HuH-7 (cell line): ENCODE measurements at places on chromosomes 16 and 17.

DNA sequence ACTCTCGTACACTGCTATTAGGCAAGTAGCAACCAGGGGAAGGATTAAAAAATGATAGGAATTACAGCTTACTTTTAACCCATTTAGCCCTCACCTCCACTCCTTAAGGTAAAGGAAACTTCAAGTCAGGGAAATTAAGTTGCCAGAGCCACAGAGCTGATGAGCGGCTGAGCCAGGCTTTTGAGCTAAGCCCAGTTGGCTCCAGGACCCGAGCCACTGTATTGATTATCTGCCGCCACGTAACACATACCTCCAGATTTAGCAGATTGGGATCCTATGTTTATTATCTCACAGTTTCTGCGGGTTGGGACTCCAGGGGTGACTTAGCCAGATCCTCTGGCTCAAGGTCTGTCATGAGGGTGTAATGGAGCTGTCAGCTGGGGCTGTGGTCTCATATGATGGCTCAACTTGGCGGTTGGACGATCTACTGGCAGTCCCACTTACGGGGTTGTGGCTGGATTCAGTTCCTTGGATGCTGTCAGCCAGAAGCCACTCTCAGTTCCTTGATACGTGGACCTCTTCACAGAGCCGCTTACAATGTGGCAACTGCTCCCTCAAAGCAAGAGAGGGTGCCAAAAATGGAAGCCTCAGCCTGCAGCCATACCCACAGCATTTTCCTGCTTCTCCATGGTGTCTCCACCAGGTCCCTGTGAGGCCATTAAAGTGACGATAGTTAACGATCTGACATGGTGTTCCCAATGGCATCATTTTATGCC is 57.3 kb downstream of the TMEM186 start:
- DNase-seq, result no peak

- DNase-seq, result no peak
These were observed 74.4 kb downstream of the CCT6B start for GRCh38 chr17:34886831-34887230.

DNA sequence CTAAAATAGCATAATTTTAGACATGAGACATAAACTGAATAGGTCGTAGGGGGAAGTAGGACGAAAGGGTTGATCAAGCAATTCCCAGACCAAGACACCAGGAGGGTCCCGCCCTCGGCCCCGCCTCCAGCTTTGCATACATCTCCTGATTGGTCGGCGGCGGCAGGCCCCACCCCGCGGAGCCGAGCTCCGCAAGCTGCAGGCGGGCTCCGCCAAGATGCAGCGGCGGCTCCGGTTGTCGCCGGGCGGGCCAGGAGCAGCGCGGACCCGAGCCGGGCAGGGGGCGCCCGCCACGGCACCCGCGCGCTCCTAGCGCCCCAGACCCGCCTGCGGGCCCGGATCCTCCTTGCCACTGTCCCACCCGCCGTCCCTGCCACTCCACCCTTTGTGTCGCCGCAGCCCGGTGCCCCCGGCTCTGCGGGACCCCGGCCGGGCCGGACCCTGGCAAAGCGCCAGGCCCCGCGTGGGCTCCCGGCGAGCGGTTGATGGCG is at the start of gene CDR2L:
Gene CDR2L, plus strand, starts transcription at position 215 of the 491 bp plus-strand sequence. CDS start 412 bp downstream, outside the sequence.
- peak; percentile 97 for DNase-seq

DNA sequence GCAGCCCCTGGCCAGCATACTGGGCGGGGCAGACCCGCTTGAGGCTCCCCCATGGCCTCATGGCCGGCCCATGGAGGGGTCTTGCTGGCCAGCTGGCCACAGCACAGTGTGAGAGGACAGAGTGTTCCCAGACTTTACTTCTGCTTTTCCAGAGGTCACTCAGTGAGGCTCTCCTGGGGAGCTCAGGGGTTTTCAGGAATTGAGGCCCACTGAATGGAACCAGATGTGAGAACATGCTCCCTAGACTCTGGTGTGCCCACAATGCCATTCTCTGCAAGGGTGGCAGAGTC is 21.2 kb downstream of the ATP6V0D1 start:
- no peak for DNase-seq

DNA sequence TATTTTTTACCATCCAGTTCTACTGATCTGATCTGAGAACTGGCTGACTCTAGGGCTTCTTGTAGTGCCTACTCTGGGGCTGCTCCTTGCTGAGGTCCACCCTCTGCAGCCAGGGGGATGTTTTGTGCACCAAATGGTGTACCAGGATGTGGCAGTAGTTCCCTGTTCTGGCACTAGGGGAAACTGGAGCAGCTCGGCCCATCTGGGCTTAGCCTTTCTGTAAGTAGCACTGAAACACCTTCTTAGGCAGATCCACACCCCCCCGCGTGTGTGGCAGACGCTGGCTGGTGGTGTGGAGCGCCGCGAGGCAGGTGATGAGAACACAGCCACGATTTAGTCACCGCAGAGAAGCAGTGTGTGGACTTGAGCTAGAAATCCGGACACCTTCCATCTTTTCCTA is 17.0 kb downstream of the DUSP14 start:
- peak; percentile 63 for DNase-seq

DNA sequence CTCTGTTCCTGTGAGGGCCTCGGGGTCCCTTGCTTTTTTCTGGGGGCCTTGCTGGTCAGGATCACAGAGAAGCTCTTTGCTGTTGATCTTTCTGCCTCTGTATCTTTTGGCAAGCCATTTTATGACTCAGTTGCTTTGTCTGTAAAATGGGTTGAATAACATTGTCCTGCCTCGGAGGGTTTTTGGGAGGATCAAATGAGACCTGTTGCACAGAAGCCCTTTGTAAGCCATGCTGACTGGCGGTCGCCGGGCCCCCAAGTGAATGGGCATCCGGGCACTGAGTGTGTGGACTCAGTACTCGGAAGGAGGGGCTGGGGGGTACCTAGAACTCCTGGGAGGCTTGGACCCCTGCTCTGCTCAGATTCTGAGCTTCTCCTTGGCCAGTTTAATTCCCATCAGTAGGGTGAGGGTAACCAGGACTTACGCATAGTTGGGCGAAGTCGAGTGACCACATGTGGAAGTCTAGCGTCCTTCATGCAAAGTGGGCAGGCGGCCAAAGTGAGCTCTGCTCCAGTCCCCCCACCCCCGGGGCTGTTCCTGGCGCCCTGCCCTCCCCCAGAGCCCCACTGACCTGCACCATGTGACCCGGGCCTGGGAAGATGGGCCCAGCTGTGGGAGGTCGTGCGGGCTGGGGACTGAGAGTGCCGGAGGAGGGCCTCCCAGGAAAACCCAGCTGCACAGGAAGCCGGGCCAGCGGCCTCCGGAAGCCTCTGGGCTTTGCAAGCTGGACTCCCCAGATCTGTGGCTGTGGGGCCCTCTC is 284.0 kb downstream of the SEC14L1 start:
- DNase-seq, result no peak

DNA sequence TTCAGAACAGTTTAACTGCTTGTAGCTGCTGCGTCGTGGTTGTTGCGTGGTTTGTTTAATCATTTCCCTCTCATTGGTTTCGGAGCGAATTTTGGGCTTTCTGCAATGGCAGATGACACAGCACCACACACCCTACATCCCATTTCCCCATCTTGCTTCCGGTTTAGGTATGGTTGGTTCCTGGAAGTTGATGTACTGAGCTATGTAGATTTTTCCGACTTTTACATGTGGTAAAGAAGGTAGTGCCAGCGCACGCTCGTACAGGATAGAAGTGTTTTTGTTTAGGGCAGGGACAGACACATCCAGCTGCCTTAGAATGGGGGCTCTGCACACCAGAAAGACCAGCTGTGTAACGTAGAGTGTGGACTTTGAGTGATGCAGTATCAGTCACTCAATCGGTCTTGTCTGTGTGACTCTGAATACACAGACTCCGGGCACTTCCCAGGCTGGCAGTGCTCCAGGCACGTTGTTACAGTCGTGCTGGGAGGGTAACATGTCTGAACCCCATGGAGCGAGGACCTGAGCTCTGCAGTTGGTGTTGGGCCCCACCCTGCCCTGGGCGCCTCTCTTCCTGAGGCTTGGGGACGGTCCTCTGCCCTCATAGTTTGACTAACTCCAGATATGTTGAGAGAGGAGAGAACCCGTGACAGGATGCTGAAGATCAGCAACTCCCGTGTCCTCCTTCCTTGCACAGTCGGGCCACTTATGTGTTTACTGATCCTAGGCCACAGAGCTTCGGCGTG is 172.0 kb upstream of the CHMP6 start:
- no peak for DNase-seq

- DNase-seq, result no peak
These were observed 147.3 kb downstream of the PCTP start for GRCh38 chr17:55898195-55898594.

DNA sequence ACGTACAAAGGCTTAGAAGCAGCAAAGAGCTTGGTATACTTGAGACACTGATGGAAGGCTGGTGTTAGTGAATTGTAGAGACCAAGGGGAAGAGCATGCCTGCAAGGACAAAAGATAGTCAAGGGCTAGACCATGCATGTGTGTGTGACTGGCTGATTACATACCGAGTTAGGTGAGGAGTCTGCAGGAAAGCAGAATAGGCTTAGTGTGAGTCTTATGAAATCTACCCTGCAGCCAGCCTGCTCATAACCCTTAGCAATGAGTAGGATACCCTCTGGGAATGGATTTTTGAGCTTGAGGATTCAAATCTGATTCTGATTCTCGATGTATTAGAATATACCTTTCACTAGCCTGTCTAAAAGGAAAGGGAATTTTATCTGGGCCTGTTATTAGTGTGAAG is 77.0 kb downstream of the TANGO6 start:
- DNase-seq, result no peak
